ENCODE measurements at places on chromosomes 1 and 21. TPM values are rescaled to one million over a fixed set of nuclear protein-coding genes. Genes with fewer than 3 reads are reported as not detected.

APOBEC4 gene
- total RNA-seq: not detected

PPFIA4 gene
- total RNA-seq: 0.55 TPM

GRCh38 chr1:243726806-243727502 lies 123.1 kb downstream of the AKT3 start:
- DNase-seq: no peak

TFF2 gene
- total RNA-seq: not detected

GRCh38 chr1:166350490-166350889 lies 183.7 kb upstream of the FAM78B start:
- DNase-seq: no peak

- no peak for DNase-seq
Observed at GRCh38 chr1:28443550-28443949, 62.3 kb upstream of the RCC1 start.

CRYBG2 gene
- total RNA-seq: 0.06 TPM

DNA sequence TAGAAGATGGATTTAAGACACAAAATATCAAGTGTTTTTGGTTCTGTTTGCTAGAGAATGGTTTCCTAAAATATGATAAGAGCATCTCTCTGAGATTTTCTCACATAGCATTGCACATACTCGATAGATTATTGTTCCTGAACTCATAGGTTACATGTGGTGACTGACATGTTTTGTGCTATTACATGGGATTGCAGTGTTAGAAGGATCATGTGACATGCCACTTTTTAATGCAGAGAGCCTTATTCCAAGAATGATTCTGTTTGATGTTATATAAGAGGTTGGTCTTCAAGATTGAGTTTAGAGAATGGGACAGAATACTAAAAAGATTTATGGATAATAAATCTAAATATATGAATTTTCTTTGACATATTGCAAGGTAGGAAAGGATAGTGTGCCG lies 34.4 kb upstream of the SPAG17 start:
- DNase-seq: no peak

DNA sequence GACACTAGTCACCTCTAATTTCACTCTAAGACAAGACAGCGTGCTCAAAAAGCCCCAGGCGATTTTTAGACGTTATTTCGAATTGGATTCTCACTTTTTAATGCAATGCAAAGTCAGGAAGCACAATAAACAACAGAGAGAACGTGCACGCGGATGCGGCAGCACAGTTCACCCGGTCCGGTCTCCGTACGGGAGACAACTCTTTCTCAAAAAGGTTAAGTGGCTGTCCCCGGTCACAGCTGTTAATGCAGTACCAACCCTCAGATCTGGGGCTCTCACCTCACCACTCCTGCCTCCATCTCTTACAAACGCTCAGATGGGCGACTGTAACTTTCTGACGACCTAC lies 1.2 kb downstream of the HP1BP3 start:
- DNase-seq: no peak

DNA sequence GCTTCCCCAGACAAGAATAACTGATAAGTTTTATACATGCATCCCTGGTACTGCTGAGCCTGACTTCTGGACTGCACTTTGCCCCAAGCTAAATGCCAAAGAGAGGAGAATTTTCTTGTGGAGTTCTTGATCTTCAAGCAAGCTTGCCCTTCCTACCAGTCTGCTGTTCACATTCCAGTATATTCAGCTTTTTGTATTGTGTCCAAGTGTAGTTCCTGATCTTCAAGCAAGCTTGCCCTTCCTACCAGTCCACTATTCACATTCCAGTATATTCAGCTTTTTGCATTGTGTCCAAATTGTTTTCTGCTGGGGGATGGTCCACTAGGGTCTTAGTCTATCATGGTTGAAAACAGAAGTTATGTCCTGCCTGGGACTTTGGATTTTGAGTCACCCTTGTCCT lies 894 bp upstream of the TSEN15 start:
- no peak for DNase-seq

GRCh38 chr1:106498238-106498637 lies 558.2 kb upstream of the PRMT6 start:
- DNase-seq: no peak

DNA sequence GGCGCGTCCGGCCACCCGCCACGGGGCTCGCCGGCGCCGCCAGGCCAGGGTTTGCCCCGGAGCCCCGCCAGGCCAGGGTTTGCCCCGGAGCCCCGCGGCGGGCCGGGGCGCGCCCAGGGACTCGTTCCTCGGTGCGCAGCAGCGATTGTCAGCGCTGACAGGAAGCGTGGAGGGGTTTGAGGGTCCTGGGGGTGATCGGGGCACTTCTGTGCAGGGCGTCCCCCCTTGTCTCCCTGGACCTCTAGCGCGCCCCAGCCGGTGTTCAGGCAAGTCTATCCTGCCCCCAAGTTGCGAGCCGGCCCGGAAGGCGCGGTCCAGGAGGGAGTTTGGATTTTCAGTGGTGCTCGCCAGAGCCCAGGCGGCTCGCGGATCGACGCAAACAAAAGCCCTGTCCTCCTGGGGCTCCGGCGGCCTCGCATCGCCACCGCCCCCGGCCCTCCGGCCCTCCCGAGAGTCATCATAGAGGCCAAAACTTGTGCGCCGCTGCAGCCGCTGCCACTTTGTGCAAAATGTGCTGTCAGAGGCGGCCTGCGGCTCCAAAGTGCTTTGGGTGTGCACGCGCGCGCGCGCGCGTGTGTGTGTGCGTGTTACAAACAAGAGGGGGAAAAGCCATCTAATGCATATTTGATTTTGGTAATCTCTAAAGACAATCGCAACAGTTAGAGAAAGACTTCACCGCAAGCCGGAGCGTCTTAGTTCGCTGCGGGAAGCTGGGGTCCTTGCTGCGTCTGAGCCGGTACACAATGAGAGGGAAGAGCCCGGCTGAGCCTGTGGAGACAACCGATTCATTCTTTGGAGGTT lies 1.0 kb downstream of the ROR1 start:
- DNase-seq: no peak

ITLN2 gene
- not detected for total RNA-seq

PLA2G2A gene
- 453 TPM for total RNA-seq

DNA sequence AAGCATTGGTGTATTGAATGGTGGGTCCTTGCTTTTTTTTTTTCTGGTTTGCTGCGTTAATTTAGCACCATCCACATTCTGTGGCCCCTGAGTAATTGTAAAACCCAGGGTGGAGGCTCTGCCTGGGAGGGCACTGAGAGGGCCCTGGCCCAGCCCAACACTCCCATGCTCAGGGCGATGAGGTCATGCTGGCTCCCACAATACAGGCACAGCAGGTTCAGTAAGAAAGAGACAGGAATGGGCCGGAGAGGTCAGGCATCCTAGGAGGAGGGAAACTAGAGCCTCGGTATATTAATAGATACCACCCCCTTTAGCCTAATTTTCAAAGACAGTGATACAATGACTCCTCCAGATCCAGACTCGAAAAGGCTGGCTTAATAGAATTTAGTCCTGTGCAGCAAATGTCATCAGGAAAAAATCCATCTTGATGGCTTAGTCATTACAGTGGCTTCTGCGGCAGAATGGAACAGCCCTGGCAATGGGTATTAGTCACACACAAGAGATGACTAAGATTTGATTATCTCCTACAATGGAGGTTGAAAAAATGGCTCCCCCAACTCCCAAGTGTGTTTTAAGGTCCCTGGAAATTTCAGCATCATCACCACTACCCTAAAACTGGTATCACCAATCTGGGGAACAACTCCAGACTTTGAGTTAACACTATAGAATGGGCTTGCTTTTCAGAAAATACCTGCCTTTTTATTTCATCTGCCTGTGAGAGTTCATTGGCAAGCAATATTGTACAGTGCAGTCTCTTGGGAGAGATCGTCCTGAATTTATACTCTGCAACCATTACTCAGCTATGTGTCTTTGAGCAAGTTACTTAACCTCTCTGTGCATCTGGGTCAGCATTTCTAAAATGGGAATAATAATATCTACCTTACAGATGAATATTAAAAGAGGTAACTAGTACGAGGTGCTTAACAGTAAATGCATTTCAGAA lies 43.9 kb upstream of the LYST start:
- DNase-seq: no peak

DNA sequence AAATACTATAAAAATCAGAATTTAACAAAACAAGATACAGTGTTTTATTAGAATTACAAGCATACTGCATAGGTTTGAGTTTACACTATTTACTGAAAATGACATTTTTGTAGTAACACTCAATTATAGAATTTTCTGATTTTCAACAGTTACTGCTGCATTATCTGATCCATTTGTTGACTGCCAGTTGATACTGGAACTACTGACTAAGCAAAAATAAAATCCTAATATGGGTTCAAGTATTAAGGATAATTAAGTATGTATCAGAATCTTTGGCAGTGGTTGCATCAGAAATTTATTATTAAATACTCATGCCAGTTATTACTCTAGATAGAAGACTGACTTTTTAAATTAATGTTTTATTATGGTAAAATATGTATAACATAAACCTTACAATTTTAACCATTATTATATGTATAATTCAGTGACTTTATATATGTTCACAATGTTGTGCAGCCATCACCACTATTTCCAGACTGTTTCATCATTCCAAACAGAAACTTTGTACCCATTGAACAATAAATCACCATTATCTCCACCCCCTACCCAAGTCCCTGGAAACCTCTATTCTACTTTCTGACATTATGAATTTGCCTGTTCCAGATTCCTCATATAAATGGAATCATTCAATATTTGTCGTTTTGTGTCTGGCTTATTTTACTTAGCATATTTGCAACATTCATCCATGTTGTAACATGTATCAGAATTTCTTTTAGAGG lies 58.2 kb upstream of the GPR88 start:
- DNase-seq: no peak

KCNE1 gene
- total RNA-seq: 7.3 TPM

All from mesenteric fat pad (tissue), 1 donor.